ENCODE measurements at places on chromosomes 3 and 15.

GRCh38 chr3:46258525-46258924 is 16.3 kb downstream of the CCR3 start:
- DNase-seq, result no peak

GRCh38 chr3:117512975-117513374 is 803.4 kb downstream of the TUSC7 start:
- peak; percentile 59 for DNase-seq

DNA sequence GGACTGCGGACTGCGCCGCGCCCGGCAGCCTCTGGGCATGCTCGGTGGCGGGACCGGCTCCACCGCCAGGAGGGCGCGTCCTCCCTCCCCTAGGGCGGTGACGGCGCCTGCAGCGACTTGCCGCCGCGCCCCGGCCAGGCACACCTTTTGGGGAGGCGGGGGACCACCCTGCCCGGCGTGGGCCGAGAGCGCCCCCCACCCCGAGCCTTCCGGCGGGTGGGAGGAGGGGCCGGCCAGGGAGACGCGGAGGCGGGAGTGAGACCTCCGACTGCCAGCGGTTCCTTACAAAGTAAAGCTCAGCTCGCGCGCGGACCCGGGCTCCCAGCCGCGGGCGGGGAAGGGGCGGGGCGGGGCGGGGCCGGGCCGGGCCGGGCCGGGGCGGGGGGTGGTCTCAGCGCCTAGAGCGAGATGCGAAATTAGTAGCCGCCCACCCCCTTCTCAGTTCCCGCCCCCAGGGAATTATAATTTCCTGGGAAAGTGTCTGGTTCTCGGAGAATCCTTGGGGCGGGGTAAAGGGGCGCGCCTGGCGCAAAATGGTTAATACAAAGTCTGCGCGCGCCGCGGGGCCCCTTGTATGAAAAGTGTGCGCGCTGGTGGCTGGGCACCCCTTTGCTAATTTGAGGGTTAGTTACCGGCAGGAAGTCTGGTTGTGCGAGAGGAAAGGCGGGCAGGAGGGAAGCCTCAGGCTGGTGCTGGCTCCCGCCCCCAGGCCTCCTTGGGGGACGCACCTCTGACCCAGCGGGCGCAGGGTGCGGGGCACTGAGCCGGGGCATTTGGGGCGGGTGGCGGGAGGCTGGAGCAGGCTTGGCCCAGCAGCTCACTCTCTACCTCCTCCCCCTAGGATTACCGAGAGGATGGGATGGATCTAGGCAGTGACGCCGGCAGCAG is 224.8 kb upstream of the IL12A start:
- peak; percentile 96 for DNase-seq

DNA sequence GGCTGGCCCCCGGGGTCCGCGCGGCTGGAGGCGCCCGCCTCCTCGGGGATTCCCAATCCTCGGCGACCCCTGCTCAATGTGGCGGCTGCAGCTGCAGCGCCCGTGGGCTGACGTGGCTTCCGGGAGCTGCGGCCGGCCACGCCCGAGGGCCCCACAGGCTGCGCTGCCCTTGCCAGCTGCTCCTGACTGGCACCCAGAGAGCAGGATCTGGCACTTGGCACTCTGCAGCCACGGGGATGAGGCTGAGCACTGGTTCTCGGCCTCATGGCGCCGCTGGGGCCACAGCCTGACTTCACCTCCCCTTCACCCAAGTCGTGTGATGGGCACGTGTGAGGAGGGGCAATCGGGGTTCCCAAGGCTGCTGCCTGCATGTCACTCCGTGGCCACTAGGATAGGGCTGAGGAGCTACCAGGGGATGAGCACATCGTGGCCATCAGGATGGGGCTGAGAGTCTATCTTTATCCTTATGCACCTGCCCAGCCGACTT is 267.8 kb upstream of the FRG2C start:
- DNase-seq, result no peak

DNA sequence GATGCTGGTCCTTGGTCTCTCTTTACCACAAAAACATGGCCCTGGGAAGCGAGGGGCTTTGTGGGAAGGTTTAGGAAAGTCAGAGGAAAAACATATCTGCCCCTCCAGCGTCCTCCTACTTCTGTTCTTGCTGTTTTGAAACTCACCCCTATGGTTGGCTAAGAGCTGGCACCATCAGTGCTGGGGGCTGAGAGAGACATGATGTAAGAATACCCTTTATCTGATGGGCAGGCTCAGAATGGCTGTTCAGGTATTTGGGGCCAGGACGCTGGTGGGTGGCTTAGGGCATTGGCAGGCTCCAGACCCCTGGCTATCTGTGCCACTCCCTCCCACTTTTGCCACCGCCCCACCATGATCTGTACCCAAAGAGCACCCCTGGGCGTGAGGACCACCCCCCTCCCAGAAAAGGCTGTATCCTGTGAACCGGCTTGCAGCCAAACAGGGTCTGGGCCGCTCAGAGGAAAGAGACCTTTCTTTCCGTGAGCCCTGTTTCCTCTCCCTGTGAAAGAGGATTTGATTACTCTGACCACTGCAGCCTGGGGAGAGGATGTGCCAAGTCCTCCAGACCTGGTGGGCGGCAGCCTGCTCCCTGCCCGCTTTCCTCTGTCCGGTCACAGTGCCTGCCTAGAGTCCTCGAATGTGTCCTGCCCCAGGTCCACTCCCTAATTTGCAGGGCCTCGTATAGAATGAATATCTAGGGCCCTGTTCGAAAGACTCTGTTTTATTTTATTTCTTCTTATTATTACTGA is 61.3 kb upstream of the SLC6A6 start:
- no peak for DNase-seq

- DNase-seq, result no peak
Measured at GRCh38 chr3:52298149-52299098, 10.8 kb downstream of the GLYCTK start.

GRCh38 chr15:41921639-41922038 is 27.8 kb upstream of the SPTBN5 start:
- no peak for DNase-seq

DNA sequence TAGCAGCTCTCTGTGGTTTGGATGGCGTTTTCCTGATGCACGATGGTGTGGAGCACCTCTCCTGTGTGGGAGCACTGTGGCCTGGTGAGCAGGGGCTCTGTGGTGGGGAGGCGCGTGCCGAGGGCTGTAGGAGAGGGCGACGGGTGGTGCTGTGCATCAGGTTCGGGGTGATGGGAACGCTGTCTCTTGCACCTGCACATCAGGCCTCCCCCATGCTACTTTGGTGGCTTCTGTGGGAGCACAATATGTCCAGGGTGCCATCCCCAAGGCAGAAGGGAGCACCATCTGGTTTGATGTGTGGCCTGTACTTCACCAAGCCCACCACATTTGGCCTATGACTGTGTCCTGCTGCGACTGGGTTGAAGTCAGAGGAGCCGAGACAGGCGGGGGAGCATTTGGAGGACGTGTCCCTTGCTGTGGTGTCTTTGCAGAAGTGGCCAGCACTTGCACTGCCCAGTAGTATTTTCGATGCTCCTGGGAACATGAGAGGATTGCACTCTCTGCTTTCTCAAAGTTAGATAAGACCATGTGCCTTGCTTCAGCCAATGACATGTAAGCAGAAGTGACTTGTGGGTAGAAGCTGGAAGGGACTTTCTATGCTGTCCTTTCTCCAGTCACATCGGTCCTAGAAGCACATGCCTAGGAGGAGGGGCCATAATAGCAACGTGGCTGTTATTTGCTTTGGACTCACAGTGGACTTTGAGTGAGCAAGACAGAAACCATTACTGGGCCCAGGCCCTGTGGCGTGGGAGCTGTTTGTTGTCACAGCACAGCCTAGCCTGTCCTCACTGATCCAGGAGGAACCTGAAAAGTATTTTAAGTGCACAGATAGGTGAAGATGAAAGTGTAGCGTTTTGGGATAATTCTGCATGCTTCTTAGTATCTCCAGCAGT is 72.1 kb downstream of the APBA2 start:
- DNase-seq, result no peak

GRCh38 chr15:70097321-70098152 is at the start of gene TLE3:
Gene TLE3 (minus strand): TSS chr15:70097917. CDS start chr15:70096798, 1,119 bp downstream.
- peak; percentile 99 for DNase-seq

DNA sequence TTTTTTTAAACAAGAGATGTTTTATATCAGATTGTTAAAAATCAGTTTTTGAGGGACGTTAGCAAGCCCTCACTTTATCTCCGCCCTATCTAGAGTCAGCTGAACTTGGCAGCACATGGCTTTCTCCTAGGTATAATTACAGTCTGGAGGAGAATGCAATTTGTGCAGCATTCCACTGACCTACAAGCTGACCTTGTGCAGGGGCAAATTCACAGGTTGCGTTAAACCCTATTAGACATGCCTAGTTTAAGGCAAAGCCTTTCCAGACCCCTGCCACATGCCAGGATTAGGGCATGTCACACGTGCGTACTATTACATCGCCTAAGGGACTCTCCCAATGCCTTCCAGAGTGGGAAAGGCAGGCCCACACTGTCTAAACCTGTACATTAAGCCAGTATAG is 224.0 kb downstream of the GREM1 start:
- DNase-seq, result no peak

DNA sequence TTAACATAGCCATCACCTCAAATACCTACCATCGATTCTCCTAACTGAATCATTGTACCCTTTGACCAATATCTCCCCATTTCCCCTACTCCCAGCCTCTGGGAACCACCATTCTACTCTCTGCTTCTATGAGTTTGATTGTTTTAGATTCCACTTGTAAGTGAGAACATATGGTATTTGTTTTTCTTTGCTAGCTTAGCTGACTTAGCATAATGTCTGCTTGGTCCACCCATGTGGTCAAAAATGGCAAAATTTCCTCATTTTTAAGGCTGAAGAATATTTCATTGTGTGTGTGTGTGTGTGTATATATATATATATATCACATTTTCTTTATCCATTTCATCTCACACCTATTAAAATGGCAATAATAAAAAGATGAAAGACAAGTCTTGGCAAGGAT is 469.3 kb downstream of the FHIT start:
- no peak for DNase-seq

- DNase-seq, result no peak
Measured at GRCh38 chr15:55202206-55202605, 5.5 kb upstream of the RSL24D1 start.

DNA sequence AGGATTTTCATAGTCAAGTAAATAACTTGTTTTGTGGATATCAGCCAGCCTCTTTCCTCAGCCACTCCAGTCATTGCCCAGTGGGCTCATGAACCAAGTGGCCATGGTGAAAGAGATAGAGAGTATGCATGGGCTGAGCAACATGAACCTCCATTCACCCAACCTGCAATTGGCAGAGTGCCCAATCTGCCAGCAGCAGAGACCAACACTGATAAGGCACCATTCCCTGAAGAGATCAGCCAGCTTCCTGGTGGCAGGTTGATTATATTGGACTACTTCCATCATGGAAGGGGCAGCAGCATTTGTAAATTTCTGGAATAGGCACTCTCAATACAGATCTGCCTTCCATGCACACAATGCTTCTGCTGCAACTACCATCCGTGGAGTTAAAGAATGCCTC is 10.3 kb upstream of the MCF2L2 start:
- DNase-seq, result no peak

GRCh38 chr3:134059671-134060560 is 30.2 kb upstream of the SLCO2A1 start:
- peak; percentile 29 for DNase-seq

GRCh38 chr3:181613813-181614212 is 97.9 kb upstream of the SOX2 start:
- no peak for DNase-seq

DNA sequence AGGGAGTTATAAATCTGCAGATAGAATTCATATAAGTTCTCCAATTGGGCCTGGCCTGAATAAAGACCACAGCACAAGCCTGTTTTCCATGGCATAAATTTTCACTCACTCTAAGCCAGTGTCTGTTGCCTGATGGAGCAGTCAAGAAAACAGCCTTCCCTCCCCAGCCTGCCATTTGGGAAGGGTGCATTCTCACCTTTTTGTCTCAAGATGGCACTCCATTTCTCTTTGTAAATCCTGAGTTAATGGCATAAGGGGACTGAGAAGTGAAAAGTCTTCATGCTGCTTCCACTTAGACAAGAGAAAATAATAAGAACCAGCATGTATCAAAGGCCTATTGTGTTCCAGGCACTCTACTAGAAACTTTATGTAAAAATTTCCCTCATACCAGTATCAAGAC is 115.6 kb upstream of the MANF start:
- no peak for DNase-seq

DNA sequence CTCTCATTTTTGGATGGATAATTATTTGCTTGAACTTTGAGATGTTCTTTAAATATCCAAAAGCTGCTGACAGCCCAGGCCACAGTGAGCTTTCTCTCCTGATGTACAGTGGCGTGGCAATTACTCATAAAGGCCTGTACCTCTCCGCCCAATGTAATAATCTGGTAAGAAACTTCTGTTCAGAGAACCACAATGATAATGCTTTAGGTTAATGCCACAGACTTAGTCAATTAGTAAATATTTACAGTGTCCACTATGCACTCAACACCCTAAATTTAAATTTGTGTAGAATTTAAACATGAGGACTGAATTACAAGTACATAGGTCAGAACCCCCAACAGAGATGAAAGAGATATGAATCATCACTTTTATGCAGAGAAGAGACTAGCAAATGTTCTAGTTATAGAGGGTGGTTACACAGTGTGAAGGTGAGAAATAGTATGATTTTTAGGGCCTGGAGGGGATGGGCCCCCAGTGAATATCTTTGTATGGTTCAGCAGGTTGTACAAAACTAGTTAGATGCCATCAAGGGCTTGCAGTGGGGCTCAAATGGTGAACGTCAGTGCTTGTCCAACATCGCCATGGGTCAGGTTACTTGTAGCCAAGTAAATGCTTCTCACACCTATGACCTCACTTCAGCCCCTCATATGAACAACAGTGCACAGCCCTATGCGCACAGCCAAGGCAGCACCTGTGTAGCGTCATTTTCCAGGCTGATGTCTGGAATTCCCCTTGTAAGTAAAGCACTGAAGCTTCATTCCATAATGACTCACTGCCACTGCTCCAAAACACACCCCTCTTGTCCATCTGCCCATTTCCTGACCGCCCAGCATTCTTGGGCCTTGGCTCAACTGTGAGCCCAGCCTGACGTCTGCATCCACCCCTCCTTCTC is 13.3 kb downstream of the ABHD2 start:
- DNase-seq, result peak; percentile 89

- no peak for DNase-seq
Measured at GRCh38 chr15:85657132-85657531, 137.6 kb downstream of the KLHL25 start.

- DNase-seq, result peak; percentile 57
Measured at GRCh38 chr3:146491303-146491702, 21.9 kb upstream of the PLSCR2 start.

DNA sequence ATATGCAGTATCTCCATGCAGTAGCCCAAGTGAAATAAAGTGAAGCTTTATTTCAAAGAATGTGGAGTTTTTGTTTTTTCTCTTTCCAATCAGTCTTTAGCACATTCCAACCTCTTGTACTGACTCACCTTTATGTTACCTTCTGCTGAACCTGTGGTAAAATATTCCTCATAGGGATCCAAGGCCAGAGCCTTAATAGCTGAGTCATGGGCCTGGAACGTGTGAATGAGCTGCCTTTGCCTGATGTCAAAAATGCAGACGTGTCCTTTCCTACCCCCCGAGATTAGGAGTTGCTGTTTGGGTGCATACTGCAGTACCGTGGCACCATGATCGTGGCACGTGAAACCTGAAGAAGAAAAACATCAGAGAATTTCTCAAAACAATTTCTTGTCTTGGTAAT is 108.5 kb downstream of the GLDN start:
- DNase-seq, result peak; percentile 5

All from fibroblast of skin of right quadriceps (primary cell).